ENCODE measurements at places on chromosomes 12 and 14.

DNA sequence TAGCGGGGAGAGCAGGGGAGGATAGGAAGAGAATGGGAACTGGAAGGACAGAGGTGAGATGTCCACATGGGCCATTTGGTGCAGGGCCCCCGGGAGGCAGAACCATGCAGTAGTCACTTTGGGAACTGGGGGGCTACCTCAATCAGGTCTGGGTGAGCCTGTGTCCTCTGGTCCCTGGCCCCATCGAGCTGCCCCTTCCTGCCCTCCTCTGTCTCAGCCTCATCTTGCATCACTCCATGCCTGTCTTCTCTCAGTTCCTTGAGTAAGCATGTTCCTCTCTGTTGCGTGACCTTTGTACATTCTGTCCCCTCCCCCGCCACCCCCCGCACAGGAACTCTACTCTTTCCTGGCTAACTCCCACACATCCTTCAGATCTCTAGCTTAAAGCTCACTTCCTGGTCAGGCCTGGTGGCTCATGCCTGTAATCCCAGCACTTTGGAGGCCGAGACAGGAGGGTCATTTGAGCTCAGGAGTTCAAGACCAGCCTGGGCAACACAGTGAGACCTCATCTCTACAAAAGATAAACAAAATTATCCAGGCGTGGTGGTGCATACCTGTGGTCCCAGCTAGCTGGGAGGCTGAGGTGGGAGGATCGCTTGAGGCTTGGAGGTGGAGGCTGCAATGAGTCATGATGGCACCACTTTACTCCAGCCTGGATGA is 23.2 kb downstream of the FOS start:
- no peak for DNase-seq

DNA sequence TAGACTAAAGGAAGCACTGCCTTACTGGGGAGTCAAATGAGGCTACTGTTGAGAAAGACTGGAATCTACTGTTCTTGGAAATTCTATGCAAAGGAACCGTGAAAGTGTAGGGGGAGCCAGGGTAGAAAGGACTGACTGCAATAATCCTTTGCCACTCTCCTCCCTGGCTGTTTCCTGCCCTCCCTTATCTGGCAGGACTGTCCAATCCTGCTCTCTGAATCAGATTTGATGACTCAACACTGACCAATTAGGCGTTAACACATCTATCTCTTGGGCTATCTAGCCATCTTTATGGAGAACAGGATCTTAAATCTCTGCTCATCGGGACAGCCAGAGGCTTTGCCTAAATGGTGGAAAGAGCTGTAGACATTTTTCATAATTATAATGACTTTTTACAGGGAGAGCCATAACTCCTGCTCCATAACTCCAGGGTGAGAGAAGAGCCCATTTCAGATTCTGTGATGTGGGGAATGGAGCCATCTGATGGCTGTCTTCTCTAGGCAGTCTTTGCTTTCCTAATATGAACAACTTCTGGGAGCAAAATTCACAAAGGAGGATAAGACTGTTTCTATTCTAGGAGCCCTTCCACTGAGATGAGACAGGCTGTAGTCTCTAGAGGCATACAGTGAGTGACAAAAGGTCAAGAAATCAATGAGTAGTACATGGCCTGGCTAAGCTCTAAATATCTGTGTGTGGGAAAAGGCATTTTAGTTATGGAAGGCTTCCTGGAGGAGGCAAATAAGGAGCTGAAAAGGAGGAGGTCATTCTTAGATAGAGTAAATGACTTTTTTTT is 68.9 kb upstream of the CISTR start:
- DNase-seq, result no peak

DNA sequence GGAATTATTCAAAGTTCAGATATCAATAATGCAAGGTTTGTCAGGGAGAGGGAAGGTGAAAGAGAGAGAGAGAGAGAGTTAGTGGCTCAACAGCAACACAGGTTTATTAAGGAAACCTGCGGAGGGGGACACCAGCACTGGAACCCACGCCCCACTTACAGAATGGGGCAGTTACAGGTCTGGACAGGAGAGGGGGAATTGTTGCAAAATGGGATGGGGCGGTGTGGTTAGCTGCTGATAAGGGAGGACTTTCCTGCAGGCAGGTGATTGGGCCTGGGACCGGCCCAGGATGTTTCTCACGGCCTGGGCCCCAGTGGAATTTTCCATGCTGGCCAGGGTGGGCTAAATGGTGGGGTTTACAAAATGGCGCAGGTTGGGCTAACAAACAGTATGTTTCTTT is 278.2 kb upstream of the SLC16A7 start:
- no peak for DNase-seq

GRCh38 chr12:128337431-128338170 is 70.6 kb downstream of the TMEM132C start:
- no peak for DNase-seq

GRCh38 chr12:93033948-93034347 is 104.9 kb upstream of the EEA1 start:
- DNase-seq, result no peak

DNA sequence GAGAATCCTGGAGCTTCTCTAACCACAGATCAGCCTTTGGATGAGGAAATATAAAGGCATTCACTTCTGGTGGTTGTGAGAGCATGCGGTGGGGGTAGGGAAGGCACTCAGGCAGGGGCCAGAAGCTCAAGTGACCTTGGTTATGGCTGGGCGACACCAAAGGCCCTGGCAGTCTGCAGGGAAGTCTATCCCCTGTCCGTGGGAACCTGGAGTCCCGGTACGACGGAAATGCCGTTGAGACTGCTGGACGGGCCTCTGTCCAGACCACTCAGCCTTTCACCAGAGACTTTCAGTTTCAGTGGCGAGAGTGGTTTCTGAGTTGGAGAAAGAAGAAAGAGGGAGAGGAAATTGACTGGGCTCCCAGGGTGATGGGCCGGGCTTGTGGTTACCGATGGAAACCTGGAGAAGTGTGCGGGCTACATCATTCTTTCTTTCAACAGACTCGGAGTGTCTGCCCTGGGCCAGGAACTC is 20.9 kb downstream of the ISCA2 start:
- DNase-seq, result no peak

- DNase-seq, result no peak
These were observed 367 bp downstream of the GALNT16 start for GRCh38 chr14:69260190-69260860.

DNA sequence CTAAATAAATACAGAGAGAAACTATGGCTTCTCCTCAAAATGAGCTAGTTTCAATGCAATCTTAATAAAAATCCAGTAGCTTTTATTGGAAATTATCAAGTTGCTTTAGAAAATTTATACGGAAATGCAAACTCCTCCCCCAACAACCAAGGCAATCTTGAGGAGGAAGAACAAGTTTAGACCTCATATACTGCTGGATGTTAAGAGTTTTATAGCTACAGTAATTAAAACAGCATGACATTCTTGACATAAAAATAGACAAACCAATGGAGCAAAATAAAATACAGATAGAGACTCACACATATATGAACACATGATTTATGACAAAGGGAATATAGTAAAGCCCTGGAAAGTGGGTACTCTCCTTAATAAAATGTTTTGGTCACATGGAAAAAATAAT is 368.7 kb downstream of the C12orf75 start:
- no peak for DNase-seq

DNA sequence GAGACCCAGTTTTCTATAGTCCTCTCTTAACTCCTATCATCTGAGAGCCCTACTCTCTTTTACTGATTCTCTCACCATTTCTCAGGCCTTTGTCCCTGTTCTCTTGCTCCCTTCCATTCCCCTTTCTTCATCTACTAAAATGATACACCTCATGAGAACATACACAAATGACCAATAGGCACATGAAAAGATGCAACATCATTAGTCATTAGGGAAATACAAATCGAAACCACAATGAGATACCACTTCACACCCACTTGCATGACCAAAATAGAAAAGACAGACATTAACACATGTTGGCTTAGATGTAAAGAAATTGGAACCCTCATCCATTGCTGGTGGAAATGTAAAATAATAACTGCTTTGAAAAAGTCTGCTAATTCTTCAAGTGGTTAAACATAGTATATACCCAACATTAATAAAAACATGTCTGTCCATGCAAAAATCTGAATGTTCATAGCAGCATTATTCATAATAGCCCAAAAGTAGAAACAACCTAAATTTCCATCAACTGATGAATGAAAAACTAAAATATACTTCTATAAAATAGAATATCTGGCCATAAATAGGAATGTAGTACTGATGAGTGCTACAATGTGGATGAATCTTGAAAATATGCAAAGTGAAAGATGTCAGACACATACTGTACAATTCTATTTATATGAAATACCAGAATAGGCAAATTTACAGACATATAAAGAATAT is 66.0 kb downstream of the DENND5B start:
- DNase-seq, result no peak

DNA sequence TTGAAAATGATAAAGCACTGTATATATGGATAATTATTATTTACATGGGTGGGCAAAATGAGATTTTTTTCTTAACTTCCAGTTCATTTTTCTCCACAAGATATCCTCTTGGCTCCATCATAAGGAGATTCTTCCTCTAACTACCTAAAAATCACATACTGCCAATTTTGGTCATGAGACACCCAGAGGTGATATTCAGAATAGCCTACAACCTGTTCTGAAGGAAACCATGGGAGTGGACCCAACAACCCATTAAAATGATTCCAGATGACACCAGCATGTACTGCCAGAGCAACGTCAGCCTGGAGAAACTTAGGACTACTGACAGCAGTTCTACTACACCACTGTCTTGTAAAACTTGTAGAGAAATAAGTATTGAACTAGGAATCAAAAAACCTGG is 136.3 kb upstream of the TMPO start:
- DNase-seq, result no peak

- no peak for DNase-seq
These were observed 331.9 kb downstream of the BTG1 start for GRCh38 chr12:91813701-91814100.

GRCh38 chr12:17296882-17297281 is 690.9 kb upstream of the LMO3 start:
- no peak for DNase-seq

DNA sequence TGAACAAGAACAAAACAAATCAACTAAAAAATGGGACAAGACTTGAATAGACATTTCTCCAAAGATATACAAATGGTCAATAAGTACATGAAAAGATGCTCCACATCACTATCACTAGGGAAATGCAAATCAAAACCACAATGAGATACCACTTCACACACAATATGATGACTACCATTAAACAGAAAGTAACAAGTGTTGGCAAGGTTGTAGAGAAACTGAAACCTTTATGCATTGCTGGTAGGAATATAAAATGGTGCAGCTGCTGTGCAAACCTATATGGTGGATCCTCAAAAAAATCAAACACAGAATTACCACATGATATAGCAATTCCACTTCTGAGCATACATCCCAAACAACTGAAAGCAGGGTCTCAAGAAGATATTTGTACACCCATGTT is 5.2 kb downstream of the SMAGP start:
- DNase-seq, result no peak

DNA sequence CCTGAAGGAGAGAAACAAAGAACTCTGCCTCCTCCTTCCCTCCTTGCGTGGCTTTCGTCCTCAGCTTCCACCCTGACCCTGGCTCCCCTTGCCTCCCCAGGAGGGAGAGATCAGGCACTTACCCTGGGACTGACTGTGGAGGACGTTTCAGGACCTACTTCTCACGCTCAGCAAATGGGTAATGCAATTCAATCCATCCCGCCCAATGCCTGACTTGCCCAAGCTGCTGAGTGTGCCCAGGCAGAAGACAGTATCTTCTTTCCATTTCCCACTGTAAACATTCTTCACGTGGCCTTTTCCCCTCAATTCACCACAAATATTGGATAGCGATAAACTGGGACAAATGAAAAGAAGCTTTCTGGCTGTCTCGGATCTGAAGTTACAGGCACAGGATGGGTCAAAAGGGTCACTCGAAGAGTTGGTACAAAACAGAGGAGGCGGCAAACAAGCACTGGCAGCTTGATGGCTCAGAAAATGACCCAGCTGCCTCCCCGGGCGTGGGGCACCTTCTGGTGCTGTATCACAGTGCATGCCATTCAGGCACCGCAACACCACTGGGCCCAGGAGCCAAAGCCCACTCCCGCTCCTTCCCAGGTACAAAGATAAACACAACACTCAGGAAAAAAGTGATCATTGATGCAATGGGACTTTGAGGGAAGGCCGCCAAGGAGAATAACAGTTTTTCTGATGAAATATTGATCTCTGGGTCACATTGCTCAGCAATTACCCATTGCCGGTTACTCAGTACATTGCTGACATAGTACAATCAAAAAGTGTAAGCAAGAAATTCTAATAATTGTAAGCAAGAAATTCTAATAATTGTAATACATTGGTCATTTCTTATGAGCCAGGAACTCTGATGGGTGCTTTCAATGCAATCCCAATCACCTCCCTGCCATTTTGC is 65.8 kb downstream of the TRIM9 start:
- no peak for DNase-seq

DNA sequence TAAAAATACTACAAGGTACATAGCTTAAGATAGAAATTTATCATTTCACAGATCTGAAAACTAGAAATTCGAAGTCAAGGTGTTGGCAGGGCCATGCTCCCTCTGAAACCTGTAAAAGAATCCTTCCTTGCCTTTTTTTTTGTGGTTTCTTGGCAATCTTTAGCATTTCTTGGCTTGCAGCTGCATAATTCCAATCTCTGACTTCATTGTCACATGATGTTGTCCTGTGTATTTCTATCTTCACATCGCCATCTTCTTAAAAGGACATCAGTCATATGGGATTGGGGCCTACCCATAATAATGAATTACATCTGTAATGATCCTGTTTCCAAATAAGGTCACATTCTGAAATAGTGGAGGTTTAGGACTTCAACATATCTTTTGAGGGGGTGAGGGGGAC is 250.4 kb downstream of the TMTC2 start:
- DNase-seq, result no peak

GRCh38 chr12:107411792-107412535 is 273.6 kb upstream of the PWP1 start:
- DNase-seq, result no peak

- no peak for DNase-seq
These were observed 797 bp downstream of the SLC11A2 start for GRCh38 chr12:51025338-51025835.

DNA sequence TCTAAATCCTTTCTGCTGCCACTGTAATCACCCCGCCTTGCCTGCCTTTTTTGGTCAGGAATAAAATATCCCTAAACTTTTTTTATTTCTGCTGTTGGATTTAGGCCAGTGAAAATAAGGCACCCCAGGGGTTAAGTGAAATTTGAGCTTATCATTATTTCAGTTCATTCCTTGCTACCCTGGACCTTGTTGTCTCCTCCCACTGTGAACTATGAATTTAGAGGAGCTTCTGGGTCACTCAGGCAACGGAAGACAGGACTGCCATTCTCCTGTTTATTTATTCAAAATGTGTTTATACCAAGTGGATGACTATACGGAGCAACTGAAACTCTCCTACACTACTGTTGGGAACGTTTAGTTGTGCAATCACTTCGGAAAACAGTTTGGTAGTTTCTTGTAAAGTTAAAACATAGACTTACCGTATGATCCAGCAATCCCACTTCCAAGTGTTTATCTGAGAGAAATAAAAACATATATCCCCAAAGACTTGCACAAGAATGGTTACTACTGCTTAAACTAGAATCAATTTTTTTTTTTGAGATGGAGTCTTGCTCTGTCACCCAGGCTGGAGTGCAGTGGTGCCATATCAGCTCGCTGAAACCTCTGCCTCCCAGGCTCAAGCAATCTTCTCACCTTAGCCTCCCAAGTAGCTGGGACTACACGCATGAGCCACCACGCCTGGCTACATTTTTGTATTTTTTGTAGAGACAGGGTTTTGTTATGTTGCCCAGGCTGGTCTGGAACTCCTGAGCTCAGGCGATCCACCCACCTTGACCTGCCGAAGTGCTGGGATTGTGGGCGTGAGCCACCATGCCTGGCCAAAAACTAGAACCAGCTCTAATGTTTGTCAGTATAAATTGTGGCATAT is 2.3 kb upstream of the TRAFD1 start:
- no peak for DNase-seq

- no peak for DNase-seq
These were observed 49.4 kb downstream of the ZDHHC17 start for GRCh38 chr12:76813265-76813664.
